ENCODE measurements at places on chromosomes 12 and 14. TPM values are rescaled to one million over a fixed set of nuclear protein-coding genes. Genes with fewer than 3 reads are reported as not detected.

DNA sequence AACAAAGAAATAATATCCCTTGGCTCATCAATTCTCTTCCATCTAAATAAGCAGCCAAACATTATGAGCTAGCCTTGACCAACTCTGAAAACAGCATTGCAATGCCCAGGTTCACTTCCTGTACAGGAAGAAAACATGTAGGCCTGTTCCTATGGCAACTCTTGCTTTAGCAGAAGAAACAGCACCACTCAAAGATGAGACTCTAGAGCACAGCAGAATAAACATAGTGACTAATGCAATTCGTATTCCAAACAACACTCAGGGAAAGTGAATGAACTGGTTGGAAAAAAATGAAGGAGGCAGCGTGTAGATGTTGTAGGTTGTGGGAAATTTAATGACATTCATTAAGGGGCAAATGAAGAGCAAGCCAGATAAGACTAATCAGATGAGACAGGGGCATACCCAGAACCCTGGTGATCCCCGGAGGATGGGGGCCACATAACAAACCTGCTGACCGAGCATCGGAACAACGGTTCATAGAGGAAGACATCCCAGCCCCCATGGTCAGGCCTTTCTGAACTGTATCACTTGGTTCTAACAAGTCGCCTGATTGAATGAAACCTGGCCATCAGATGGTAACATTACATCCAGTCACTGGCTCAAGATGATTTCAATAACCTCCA is 9.0 kb downstream of the ARHGDIB start:
- DNase-seq = no peak

Gene PFDN5
- 140 TPM for total RNA-seq

GRCh38 chr14:35419429-35419841 is 14.9 kb upstream of the NFKBIA start:
- no peak for DNase-seq

Gene FGD6
- 4.3 TPM for total RNA-seq
